ENCODE measurements at places on chromosomes 3 and 15. TPM values are rescaled to one million over a fixed set of nuclear protein-coding genes. Genes with fewer than 3 reads are reported as not detected.

GRCh38 chr3:103218146-103218545 lies 783.3 kb downstream of the ZPLD1 start:
- no peak for DNase-seq

GRCh38 chr3:41575724-41576123 lies 376.4 kb downstream of the CTNNB1 start:
- DNase-seq, result no peak

DNA sequence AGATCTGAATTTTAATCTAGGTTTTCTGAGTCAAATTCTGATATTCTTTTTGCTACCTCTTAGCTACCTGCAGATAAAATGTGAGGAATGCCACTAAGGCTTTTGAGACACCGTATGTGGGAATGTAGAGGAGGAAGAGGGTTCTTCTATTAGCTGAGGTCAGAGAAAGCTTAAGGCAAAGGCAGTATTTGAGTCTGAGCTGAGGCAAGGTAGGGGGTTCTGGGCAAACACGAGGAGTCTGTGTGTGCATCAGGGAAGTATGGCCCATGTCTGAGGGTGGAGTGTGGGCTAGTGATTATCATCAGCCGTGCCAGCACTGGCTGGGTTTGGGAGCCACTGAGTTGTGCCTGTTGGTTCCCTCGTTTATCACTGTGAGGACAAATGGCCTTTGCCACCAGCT lies 181.1 kb downstream of the SOX2 start:
- DNase-seq, result no peak

The C3orf80 gene
- polyA plus RNA-seq, result 0.21 TPM

Data from thymus (tissue), 14 donors.